ENCODE measurements at places on chromosomes 2 and 18.

GRCh38 chr2:1676091-1676912 is 68.0 kb downstream of the PXDN start:
- DNase-seq = no peak

DNA sequence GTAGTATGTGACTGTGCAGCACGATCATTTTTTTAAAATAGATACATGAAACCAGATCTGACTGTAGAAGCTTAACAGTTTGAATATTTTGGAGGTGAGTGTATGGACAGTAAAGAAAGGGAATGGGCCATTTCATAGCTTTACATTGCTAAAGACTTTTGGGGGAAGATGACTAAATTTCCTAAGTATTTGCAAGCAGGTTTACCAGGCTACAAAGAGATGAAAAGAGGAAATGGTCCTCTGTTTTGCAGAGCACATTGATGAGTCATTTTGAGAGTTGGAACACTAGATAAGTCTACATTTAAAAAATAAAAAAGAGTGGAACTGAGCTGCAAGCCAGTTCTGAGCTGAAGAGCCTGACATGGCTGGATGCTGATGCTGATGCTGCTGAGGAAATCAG is 115.7 kb upstream of the LRATD1 start:
- no peak for DNase-seq

DNA sequence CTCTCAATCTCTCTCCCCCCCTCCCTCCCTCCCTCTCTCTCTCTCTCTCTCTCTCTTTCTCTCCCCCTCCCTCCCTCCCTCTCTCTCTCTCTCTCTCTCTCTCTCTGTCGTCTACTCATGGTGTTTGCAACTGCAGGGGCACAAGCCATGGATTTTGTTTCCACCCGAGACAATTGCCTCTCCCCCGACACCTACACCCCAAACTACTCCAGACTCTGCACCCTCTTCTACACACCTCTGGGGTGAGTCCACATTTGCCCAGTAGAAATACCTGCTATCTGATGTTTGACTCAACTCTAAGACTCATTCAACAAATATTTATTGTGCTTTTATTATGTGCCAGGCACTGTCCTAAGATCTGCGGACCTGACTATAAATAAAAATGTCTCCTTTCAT is 93.7 kb downstream of the TMEM17 start:
- DNase-seq = no peak

DNA sequence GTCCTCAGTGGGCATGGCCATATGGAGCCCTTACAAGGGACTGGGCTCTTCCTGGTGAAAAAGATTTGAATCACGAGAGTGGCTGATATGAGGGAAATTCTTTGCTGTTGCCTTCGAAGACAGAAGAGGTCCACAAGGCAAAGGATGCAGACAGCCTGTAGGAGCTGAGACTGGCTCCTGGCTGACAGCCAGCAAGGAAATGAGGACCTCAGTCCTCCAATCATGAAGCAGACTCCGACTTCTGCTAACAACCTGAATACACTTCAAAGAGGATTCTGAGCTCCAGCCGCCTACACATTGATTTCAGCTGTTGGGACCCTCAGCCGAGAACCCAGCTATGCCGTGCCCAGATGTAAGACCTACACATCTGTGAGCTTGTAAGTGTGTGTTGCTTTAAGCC is 3.0 kb upstream of the ST8SIA5 start:
- DNase-seq = peak; percentile 93

- DNase-seq = no peak
Observed at GRCh38 chr2:68414452-68414851, 49.4 kb downstream of the PLEK start.

- DNase-seq = no peak
Observed at GRCh38 chr2:188189356-188189755, 102.3 kb upstream of the GULP1 start.

- no peak for DNase-seq
Observed at GRCh38 chr18:58013241-58014211, 30.5 kb upstream of the NEDD4L start.

- peak; percentile 71 for DNase-seq
Observed at GRCh38 chr2:161250864-161251436, 57.3 kb upstream of the PSMD14 start.

DNA sequence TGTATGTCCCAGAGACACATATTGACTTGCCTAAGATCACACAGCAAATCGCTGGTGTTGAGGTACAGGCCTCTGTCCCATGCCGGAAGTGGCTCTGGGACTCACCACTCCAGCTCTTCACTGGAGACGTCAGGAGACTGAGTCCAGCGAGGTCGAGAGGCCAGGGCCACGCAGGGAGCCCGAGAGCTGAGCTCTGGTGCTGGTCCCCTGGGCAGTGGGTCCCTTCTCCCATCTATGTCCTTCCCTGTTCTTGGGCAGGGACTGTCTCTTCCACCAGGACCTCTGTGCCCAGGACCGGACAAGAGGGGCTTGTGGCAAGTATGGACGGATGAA is 62.4 kb upstream of the TWIST2 start:
- DNase-seq = no peak

Measured in NCI-H748 treated with DMSO at 0.1 percent for 48 hours (cell line).